ENCODE measurements at places on chromosomes 4 and X. TPM values are rescaled to one million over a fixed set of nuclear protein-coding genes. Genes with fewer than 3 reads are reported as not detected.

The PPP4R3C gene
- total RNA-seq: not detected

The ARHGEF38 gene
- not detected for total RNA-seq

The RNF175 gene
- not detected for total RNA-seq

The CXCL13 gene
- total RNA-seq: not detected

The DCAF12L1 gene
- not detected for total RNA-seq

The NLGN3 gene
- 0.94 TPM for total RNA-seq

The COX7B2 gene
- total RNA-seq: not detected

The AP1S2 gene
- 19.0 TPM for total RNA-seq

The TLR3 gene
- total RNA-seq: 0.46 TPM

The EDNRA gene
- total RNA-seq: 0.33 TPM

The ATP2B3 gene
- 0.10 TPM for total RNA-seq
